ENCODE measurements at places on chromosomes 7 and 10.

GRCh38 chr7:155205368-155206317, 92.0 kb upstream of the INSIG1 start:
- peak; percentile 91 for DNase-seq

GRCh38 chr10:17831341-17831740, 22.2 kb downstream of the MRC1 start:
- DNase-seq = no peak

DNA sequence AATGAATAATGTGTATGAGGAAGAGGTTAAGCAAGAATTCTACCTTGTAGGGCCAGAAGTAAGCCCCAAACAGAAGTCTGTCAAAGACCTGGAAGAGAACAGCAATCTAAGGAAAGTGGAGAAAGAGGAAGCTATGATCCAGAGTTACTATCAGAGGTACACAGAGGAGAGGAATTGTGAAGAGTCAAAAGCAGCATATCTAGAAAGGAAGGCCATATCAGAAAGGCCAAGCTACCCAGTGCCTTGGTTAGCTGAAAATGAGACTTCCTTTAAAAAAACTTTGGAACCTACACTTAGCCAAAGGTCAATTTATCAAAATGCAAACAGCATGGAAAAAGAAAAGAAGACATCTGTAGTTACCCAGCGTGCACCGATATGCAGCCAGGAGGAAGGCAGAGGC, 42.7 kb upstream of the GAD2 start:
- DNase-seq = no peak

- DNase-seq = no peak
Observed at GRCh38 chr10:18759575-18759974, 100.3 kb downstream of the ARL5B start.

GRCh38 chr7:88363869-88364268, 57.2 kb upstream of the STEAP4 start:
- DNase-seq = no peak

GRCh38 chr10:51255381-51255780, 181.1 kb downstream of the PRKG1 start:
- no peak for DNase-seq

DNA sequence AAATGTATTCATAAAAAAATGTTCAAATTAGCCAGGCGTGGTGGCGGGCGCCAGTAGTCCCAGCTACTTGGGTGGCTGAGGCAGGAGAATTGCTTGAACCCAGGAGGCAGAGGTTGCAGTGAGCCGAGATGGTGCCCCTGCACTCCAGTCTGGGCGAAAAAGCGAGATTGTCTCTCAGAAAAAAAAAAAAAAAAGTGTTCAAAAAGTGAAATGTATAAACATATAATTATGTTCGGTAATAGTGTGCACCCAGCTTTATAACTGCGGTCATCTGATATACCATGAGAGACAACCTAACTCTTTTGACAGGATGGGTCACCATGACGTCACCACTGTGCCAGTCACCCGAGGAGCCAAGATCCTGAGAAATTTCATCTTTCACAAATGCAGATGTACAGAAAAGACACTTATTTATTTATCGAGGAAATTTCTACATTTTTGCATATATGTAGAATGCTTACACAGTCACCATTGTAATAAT, 594 bp upstream of the RP9 start:
- DNase-seq = no peak

GRCh38 chr7:2662273-2663120, 25.5 kb upstream of the AMZ1 start:
- no peak for DNase-seq

DNA sequence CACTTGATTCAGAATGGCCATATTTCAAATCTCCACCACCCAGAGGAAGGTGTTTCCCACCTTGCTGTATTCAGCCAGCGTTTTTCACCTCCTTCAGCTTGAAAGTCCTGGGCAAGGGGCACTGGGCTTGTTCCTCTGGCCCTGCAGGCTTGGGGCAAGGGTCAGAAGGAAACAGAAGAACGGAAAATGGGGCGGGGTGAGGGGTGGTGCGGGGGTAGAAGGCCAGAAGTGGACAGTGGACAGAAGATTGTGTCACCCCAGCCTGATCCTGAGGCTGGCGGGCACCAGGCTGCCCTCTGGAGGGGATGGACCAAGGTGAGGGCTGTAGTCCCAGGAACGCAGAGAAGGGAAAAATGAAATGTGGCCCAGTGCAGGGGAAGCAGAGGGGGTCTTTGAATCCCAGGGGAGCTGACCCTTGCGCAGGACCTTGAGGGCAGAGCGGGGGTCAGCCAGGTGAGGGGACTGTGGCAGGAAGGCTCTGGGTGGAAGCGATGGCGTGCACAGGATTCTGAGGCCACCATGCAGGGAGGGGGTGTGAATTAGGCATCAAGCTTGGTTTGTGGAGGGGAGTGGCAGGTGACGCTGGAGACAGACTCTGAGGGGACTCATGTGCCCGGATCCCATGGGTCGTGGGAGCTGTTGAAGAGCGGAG, 23.0 kb downstream of the TMEM120A start:
- DNase-seq = no peak

DNA sequence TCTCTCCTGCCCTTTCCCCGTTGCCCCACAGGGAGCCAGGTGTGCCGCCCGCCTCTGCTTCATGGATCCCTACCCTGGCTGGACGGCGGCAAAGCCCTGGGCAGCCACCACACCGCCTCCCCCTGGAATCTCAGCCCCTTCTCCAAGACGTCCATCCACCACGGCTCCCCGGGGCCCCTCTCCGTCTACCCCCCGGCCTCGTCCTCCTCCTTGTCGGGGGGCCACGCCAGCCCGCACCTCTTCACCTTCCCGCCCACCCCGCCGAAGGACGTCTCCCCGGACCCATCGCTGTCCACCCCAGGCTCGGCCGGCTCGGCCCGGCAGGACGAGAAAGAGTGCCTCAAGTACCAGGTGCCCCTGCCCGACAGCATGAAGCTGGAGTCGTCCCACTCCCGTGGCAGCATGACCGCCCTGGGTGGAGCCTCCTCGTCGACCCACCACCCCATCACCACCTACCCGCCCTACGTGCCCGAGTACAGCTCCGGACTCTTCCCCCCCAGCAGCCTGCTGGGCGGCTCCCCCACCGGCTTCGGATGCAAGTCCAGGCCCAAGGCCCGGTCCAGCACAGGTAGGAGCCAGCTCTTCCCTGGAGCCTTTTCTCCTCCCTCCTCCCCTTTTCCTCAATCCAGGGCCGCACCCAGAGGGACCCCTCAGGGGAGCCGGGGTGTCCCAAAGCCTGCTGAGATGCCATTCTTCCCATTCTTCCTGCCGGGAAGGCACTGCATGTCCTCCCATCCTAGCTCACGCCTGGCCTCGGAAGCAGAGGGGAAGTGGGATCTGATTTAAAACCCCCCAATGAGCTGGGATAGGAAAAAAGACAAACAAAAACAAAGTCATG, 4.0 kb downstream of the GATA3 start:
- DNase-seq = no peak

DNA sequence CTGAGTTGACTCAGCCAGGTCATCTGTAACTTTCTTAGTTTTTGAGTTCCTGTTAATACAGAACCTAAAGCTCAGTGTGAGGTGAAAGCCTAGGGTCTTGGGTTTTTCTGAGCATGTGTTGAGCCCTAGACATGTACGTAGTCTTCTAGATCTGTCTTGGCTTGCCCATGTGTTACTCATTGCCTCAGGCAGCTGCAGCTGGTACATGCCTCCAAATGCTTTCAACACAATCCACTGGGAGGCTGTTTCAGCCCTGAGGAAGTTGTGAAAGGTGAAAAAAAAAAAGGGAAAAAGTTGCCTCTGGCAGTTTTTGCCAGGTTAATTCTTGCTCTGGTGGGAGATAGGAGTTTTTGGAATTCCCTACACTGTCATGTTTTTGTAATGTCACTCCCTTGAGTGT, 134.6 kb downstream of the RNF216 start:
- no peak for DNase-seq

DNA sequence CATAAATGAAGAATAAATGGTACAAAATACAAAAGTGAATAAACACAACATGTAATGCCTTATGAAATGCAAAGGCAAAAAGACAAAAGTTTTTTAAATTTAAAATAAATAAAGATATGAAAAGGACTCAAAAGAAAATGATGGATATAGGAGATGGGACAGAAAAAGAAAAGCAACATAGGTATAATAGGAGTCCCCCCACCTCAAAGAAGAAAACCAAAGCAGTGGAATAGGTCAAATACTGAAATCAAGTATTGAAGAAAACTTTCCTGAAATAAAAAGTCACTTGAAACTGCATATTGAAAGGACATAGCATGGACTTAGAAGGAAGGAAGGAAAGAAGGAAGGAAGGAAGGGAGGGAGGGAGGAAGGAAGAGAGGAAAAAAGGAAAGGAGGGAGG, 110.0 kb upstream of the FAM204A start:
- DNase-seq = no peak

DNA sequence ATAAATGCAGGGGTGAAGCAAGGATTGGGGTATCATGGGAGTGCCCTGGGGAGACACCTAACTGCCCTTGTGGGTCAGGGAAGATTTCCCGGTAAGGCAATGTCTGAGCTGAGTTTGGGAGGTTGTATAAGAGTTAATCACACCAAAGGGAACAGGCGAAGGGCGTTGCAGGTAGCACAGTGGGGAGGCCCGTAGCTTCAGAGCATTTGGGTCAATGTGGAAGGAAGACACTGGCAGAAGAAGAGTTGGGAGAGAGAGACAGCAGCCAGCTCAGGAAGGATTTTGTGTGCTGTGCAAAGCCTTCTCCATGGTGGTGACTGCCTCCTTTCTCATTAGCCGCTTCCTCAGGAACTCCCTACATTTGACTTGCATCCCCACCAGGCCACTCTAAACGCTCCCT, 80.8 kb upstream of the LEP start:
- DNase-seq = no peak

- DNase-seq = no peak
Observed at GRCh38 chr7:32170838-32171237, 100.6 kb upstream of the PDE1C start.

GRCh38 chr10:93488956-93489528, 6.9 kb upstream of the MYOF start:
- no peak for DNase-seq

- DNase-seq = no peak
Observed at GRCh38 chr7:135207406-135208101, 3.8 kb downstream of the WDR91 start.

GRCh38 chr7:36667007-36667745, 57.1 kb downstream of the AOAH start:
- DNase-seq = no peak

DNA sequence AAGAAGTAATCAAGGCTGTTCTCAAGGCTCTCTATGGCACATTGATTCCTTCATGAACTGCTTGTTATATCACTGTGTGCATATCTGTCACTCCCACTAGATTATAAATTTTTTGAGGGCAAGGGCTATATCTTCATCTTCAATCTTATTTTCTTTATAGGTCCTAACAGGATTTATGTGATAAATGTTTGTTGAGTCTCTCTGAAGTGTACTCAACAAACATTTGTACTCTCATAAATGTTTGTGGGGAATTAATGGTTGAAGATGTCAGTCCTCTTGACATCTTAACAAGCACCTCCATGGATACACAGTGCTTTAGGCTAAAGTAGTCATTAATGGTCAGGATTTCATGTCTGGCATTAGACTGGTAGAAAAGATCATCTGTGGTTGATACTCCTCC, 143.2 kb downstream of the RNLS start:
- DNase-seq = no peak

GRCh38 chr7:81206667-81207360, 288.0 kb upstream of the SEMA3C start:
- DNase-seq = no peak

GRCh38 chr7:285731-286130, 4.2 kb upstream of the FOXL3 start:
- no peak for DNase-seq

DNA sequence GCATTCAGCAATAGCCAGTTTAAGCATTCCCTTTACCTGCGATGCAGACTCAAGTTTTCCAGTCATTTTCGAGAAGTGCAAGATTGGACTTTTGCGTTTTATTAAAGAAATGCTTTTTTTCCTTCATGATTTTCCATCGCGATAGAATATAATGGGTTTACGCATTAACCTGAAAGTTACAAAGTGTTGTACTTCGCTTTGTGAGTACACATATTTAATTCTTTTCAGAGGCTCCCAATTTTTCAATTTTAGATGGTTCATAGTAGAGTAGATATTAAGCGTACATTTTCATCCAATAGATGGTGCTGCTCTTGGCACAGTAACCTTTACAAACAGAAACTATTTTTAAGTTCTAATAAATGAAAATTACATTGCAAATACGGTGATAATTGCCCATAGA, 1.3 kb downstream of the PTPRZ1 start:
- DNase-seq = no peak

DNA sequence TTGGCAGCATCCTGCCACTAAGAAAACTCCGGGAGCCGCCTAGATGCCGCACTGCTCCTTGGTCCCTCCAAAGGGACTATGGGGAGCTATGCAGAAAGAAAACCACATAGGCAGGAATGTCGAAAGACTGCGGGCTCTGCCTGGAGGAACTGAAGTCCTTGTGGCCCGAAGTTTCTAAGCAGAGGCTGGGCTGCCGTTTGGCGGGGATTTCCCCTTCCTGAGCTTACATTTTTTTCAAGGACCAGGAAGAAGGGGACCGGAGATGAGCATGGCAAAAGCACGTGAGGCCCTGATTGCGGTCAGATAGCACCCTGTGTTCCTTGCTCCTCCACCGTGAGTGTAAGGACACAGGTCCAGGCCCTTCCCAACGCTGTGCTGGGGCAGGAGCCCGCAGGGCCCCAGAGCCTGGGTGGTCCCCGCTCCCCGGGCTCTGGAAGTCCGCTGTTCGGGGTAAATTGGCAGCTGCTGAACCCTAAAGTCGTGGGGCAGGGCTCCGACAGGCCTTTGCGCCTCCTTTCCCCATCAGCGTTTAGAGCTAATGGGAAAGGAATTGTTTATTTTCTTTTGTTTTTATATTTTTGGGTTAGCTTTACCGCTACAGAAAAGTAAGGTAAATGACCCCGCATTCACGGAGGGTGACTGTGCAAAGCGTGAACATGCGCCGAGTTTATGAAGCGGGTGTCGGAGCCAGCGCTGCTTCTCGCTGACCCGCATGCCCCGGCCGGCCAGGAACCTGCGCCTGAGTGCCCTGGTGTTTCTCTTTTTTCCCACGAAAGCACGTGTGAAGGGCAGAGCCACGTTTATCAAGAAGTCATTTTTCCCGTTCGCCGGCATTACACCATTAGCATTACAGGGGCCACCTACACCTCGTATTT, 356.5 kb upstream of the ZNF32 start:
- no peak for DNase-seq

- DNase-seq = no peak
Observed at GRCh38 chr10:116385994-116386809, 41.4 kb upstream of the PNLIPRP3 start.

GRCh38 chr7:114865564-114865963, 56.3 kb upstream of the MDFIC start:
- peak; percentile 48 for DNase-seq

Data from stimulated activated CD4-positive, alpha-beta T cell treated with anti-CD3 and anti-CD28 coated beads, Interleukin-1b, Interleukin-23, amount 100 ng/mL, for 24 hours (primary cell).